Sigmoid colon (tissue), 7 donors: ENCODE measurements at places on chromosomes 3 and 15. TPM values are rescaled to one million over a fixed set of nuclear protein-coding genes. Genes with fewer than 3 reads are reported as not detected.

DNA sequence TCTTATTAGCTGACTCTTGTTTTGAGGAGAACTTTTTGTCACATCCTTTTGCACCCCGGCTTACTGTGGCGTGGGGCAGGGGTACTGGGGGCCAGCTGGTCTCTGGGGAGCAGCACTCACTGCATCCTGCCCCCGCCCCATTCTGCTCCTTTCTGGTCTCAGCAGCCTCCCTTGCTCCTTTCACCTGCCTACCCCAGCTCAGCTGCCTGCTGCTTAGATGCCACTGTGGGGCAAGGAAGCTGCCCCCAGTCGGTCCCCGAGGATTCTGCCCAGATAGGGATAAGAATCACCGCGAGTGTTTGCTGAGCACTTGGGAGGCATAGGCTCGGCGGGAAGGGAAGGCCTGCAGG, 32.0 kb downstream of the APBA2 start:
- no peaks in the 10 kb centered on the region for H3K36me3 ChIP-seq
- no peaks in the 10 kb centered on the region for H3K4me1 ChIP-seq
- H3K27me3 ChIP-seq, result no peaks in the 10 kb centered on the region
- no peak overlapping the region for H3K4me3 ChIP-seq
- no peak for DNase-seq

- DNase-seq, result no peak
- H3K4me3 ChIP-seq, result no peak overlapping the region
- no peaks in the 10 kb centered on the region for H3K27me3 ChIP-seq
- peaks cover 47% of the 10 kb centered on the region for H3K36me3 ChIP-seq
- no peaks in the 10 kb centered on the region for H3K4me1 ChIP-seq
Measured at GRCh38 chr15:42194513-42194912, 13.6 kb downstream of the VPS39 start.

- H3K27ac ChIP-seq, result no peak overlapping the region
- no peaks in the 10 kb centered on the region for H3K36me3 ChIP-seq
- H3K27me3 ChIP-seq, result no peaks in the 10 kb centered on the region
- H3K4me3 ChIP-seq, result no peak overlapping the region
- H3K4me1 ChIP-seq, result peaks cover 20% of the 10 kb centered on the region
- no peak for DNase-seq
Measured at GRCh38 chr3:45657853-45658252, 31.3 kb upstream of the SACM1L start.

DNA sequence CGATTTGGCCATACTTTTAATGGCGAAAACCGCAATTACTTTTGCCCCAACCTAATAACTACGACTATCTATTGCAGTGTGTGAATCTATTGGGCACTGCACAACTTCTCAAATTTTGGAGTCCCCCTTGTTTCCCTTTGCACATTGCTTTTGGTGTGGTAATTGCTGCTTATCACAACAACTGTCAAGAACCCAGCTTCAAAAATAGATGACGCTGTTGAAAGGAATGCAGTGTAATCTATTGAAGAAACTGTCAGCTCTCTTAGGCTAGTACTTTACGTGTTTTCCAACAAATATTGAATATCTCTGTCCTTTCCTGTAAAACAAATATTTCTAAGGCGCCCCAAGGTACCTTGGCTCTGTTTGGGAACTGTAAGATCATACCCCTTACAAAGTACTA, 222.8 kb upstream of the UBE2E2 start:
- H3K4me3 ChIP-seq, result no peak overlapping the region
- H3K4me1 ChIP-seq, result no peaks in the 10 kb centered on the region
- H3K27me3 ChIP-seq, result no peaks in the 10 kb centered on the region
- H3K36me3 ChIP-seq, result no peaks in the 10 kb centered on the region
- DNase-seq, result no peak

DNA sequence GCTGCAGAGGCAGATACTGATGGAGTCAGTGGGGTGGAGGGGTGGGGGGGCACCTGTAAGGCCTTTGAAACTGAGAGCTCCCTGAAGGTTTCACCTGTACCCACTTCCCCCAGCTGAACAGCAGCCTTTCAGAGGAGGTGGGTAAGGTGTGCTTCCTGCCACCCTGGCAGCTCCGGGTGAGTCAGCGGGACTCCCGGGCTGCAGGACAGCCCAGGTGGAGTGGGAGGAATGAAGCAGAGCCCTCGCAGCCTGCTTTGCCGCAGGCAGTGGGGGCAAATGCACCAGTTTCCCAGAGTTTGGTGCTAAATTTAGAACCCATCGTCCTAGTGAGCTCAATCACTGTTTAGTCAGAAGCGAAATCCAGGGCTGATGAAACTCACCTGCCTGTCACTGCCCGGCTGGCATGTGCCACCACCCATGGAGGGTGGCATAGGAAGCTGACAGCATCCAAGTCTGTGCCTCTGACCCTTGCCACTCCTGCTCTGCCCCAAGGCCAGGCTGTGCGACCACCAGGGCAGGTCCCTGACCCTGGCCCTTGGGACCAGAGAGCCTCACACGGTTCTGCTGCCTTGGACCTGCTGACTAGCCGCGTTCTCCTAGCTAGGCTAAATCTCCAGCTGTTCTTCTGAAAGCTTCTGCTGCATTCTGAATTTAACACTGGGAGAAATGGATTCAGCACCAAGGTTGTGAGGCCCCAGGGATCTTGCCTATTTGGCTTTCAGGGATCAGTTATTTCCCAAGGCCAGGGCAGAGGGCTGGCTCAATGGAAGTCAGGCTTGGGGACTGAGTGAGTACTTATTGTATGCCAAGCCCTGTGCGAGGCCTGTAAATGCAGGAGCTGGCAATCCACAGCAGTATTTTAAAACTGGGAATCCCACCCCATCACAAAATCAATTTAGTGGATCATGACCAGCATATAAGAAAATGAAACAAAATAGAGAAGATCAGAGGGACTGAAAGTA, 67.3 kb upstream of the RASGRF1 start:
- H3K4me3 ChIP-seq, result no peak overlapping the region
- no peaks in the 10 kb centered on the region for H3K4me1 ChIP-seq
- no peak for DNase-seq
- H3K27ac ChIP-seq, result no peak overlapping the region

The LPP gene
- total RNA-seq, result 1,074 TPM

The SPTBN5 gene
- under 0.01 TPM for total RNA-seq

The ARL8B gene
- total RNA-seq, result 47.2 TPM
